ENCODE measurements at places on chromosomes 6 and 20.

- no peak for DNase-seq
Measured at GRCh38 chr20:53276143-53276542, 304.0 kb downstream of the TSHZ2 start.

GRCh38 chr6:43090559-43090956 lies 14.4 kb downstream of the PTK7 start:
- no peak for DNase-seq

DNA sequence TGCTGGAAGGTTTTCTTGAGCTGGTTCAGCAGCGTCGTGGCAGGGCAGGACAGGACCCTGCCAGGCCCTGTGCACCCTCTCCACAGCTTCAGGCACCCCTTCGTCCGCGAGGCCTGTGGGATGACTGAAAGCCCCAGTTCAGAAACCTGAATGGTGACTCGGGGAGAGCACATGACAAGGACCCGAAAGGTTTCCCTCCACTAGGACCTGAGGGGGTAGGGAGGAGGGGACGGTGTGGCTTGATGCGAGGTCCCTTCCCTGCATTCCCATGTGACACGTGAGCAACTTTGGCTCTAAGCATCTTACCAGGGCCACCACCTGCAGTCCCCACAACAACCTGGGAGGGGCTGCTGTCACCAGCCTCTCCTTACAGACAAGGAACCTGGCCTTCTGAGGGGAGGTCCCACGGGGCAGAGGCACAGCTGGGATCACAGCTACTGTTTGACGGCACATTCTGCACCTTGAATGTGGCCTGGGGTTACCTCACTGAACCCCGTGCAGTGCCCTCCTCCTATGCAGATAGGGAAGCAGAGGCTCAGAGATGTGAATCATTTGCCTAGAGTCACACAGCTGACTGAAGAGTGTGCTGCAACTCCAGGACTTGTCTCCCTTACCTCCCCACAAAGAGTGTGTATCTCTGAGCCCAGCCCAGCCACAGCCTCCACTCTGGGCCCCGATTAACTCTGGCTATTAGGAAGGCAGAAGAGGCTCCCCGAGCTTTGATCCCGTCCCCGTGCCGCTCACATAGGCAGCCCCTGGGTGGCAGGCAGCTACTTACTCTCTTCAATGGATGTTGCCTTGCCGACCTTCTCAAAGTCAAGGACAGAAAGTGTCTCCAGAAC lies 84.6 kb downstream of the PTPN1 start:
- DNase-seq = no peak

DNA sequence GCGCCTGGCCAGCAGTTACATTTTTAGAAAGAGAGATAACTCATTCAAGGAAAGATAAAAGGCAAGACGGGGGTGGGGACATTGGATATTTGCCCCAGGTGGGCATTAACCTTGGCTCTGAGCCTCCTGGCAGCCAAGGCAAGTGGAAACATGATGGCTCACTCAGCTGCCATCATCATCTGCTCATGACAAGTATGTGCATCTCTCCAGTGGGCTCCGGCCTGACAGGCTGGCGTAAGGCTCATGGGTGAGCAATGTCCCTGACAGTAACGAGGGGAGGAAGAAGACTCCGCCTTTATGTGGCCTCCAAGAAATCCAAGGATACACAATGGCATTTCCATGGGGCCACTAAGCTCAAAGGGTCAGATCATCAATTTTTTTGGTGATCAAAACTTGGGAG lies 13.3 kb downstream of the ANKRD60 start:
- no peak for DNase-seq

DNA sequence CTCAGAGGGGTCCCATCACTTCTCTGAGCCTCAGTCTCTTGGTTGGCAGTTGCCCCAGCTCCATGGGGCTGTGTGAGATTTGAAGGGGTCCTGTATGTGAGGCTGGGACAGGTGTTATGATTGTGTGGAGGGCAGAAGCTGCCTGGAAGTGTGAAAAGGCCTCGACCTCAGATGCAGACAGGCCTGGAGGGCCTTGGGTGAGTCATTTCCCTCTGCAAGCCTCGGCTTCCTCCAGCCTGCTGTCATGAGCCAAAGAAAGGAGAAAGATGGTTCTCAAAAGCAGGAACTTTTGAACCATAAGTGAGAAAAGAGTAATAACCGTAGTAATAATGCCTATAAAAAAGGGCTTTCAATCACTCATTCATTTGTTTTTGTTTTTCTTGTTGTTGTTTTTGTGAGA lies 37.5 kb downstream of the SNAI1 start:
- no peak for DNase-seq

GRCh38 chr6:24089736-24090135 lies 36.3 kb upstream of the NRSN1 start:
- DNase-seq = no peak

DNA sequence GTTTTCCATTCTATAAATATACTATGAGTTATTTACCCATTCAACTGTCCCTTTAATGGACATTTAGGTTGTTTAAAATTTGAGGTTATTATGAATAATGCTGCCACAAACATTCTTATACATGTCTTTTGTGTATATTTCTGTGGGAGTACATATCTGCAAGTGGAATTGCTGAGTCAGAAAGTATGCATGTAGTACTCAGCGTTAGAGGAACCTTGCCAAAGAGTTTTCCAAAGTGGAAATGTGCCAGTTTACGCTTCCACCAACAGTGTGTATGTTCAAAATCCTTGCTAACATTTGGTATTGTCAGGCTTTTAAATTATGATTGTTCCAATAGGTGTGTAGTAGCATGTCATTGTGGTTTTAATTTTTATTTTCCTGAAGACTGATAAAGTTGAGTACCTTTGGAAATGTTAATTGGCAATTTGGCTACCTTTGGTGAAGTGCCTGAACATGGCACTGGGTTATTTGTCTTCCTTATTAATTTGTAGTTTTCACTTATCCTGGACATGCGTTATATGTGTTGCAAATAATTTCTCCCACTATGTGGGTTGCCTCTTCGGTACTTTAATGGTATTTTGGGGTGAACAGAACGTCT lies 341.2 kb downstream of the CD83 start:
- no peak for DNase-seq

GRCh38 chr20:61974357-61974665 lies 91.4 kb downstream of the TAF4 start:
- no peak for DNase-seq

- no peak for DNase-seq
Measured at GRCh38 chr20:19074828-19075516, 137.5 kb upstream of the SLC24A3 start.

DNA sequence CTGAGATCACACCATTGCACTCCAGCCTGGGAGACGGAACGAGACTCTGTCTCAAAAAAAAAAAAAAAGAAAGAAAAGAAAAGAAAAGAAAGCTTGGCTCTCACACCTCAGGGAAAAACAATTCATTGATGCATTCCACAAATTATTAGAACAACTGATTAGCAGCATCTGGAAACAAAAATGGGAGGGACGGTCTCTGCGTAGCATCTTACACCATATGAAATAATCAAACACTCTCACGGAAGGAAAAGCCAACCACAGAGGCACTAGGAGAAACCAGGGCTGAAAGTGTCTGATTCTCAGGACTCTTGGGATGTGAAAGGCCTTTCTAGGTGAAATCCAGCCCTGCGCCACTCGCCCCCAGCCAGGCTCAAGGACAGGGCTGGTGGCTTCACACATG lies 2.3 kb upstream of the HELZ2 start:
- no peak for DNase-seq

GRCh38 chr6:122472022-122472340 lies 374 bp upstream of the SERINC1 start:
- DNase-seq = no peak

DNA sequence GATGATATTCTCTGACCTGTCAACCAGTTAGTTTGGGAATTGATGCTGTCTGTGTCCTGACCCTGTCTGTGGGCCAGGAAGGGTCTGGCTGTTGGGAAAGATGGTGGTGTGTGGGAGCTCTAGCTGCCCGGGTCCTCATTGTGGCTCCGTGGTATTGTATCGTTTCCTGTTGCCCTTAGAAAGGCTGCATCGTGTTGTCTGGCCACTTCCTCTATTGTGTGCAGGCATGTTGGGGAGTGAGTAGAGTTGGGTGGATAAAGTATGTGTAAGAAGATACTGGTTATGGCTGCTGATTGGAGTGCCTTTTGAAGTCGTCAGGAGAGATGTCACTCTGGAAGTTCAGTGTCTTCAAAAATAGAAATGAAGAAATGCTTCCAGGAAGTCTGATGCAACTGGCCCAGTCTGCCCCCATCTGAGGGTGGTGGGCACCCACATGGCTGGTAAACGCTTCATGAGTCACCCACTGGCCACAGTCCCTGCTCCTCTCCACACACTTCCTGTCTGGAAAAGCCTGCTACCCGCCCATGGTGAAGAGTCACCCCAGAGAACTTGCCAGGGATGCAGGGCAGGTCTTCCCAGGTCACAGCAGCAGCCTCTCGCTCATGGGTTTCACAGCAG lies 27.9 kb downstream of the PPARD start:
- DNase-seq = peak; percentile 21

DNA sequence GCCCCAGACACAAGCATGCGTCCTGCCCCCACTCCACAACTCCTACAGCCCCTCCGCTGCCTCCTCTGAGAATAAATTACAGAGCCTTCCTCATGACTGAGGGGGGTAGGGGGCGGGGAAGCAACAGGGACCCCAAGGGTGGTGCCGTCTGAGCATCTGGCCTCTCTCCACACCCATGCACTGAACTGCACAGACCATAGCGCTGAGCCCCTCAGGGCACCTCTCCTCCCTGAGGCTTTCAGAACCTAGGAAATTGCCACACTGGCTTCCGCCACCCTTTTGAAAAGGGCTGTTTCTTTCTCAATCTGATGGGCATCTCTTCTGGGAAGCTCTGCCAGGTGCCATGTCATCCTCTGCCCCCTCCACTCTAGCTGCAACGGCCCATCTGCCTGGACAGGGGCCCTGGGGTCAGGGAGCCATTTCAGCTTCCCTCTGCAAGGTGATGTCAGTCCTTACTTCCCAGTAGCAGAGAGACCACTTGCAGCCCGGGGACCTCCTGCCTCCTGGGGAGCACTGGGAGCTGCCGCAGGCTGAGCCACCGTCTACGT lies 2.5 kb downstream of the CST7 start:
- no peak for DNase-seq

- DNase-seq = no peak
Measured at GRCh38 chr20:41394931-41395666, 28.5 kb upstream of the EMILIN3 start.

DNA sequence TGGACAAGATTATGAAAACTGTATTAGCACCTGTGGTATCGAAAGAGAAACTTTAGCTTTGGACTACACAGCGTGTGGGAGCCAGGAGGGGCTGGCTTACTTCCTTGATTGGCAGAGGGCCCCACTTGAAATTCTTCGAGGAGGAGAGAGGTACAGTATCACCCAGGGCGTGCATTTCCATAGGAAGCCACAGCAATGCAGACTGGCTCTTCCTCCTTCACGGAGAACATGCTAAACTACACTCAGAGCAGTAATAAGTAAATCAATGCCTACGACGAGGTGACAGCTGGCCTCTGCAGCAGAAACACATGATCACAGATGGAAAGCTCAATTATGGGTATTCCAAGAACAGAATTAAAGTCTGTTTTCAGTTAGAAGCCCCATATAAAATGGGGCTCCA lies 44.2 kb downstream of the MYLK4 start:
- DNase-seq = no peak

DNA sequence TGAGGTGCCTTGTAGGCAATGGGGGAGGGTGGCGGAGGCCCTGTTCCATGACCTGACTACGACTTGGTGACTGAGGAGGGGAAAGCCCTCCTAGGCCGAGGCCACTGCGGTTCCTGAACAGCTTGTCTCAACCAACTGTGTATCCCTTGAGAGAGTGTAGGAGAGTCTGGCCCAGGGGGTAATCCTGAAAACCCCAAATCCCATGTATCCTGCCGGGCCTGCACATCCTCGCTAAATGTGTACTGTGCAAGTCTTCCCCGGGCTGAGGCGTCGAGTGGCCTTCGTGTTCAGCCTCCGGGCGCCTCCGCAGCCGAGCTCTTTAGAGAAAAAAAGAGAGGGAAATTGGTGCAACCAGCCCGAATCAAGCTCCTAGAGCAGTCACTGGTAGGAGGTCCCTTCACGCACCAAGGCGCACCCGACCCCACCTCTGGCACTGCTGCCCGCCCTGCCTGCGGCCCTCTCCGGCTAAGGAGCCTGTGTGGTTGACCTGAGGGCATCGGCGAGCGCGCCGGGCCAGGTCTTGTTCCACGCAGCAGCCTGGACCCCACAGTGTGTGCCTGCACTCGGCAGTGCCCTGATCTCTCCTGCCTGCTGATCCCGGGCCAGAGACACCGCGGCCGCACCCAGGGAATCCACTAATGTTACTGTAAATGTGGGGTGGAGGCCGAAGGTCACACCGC lies 7.3 kb downstream of the SIM1 start:
- DNase-seq = no peak

GRCh38 chr6:1499777-1500176 lies 109.9 kb upstream of the FOXC1 start:
- DNase-seq = peak; percentile 3

- no peak for DNase-seq
Measured at GRCh38 chr6:153129873-153130514, 1.1 kb downstream of the RGS17 start.

DNA sequence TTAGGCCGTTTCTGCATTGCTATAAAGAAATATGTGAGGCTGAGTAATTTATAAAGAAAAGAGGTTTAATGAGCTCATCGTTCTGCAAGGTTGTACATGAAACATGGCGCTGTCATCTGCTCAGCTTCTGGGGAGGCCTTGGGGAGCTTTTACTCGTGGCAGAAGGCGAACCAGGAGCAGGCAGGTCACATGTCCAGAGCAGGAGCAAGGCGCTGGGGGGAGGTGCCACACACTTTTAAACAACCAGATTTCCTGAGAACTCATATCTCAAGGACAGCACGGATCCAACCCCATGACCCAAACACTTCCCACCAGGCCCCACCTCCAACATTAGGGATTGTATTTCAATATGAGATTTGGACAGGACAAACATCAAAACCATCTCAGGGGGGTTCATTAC lies 6.4 kb upstream of the SLC13A3 start:
- DNase-seq = no peak

GRCh38 chr20:58308680-58309527 lies 611 bp upstream of the RAB22A start:
- no peak for DNase-seq
